ENCODE measurements at places on chromosomes 3 and 15. TPM values are rescaled to one million over a fixed set of nuclear protein-coding genes. Genes with fewer than 3 reads are reported as not detected.
A peak's percentile ranks its signal among the peaks of the same experiment; 100 is the strongest.

GRCh38 chr3:133159498-133160475 lies 121.6 kb downstream of the TMEM108 start:
- H3K27ac ChIP-seq, result no peak overlapping the region
- no peaks in the 10 kb centered on the region for H3K36me3 ChIP-seq
- no peak for DNase-seq
- peaks cover 8% of the 10 kb centered on the region for H3K4me1 ChIP-seq

- no peaks in the 10 kb centered on the region for H3K4me1 ChIP-seq
- H3K27ac ChIP-seq, result no peak overlapping the region
- no peak for DNase-seq
- H3K4me3 ChIP-seq, result no peak overlapping the region
Observed at GRCh38 chr3:156425651-156426050, 129.3 kb downstream of the SSR3 start.

- peak overlapping the region; percentile 99 for H3K27ac ChIP-seq
- DNase-seq, result no peak
- peaks cover 2% of the 10 kb centered on the region for H3K36me3 ChIP-seq
- peak overlapping the region; percentile 46 for H3K4me3 ChIP-seq
- H3K4me1 ChIP-seq, result peaks cover 96% of the 10 kb centered on the region
Observed at GRCh38 chr3:13010780-13011572, 62.3 kb downstream of the IQSEC1 start.

Gene HRH1
- not detected for total RNA-seq

- no peak overlapping the region for H3K4me3 ChIP-seq
- no peaks in the 10 kb centered on the region for H3K27me3 ChIP-seq
- no peak for DNase-seq
- H3K27ac ChIP-seq, result no peak overlapping the region
- H3K4me1 ChIP-seq, result no peaks in the 10 kb centered on the region
Observed at GRCh38 chr3:69182588-69183316, 60.4 kb upstream of the LMOD3 start.

DNA sequence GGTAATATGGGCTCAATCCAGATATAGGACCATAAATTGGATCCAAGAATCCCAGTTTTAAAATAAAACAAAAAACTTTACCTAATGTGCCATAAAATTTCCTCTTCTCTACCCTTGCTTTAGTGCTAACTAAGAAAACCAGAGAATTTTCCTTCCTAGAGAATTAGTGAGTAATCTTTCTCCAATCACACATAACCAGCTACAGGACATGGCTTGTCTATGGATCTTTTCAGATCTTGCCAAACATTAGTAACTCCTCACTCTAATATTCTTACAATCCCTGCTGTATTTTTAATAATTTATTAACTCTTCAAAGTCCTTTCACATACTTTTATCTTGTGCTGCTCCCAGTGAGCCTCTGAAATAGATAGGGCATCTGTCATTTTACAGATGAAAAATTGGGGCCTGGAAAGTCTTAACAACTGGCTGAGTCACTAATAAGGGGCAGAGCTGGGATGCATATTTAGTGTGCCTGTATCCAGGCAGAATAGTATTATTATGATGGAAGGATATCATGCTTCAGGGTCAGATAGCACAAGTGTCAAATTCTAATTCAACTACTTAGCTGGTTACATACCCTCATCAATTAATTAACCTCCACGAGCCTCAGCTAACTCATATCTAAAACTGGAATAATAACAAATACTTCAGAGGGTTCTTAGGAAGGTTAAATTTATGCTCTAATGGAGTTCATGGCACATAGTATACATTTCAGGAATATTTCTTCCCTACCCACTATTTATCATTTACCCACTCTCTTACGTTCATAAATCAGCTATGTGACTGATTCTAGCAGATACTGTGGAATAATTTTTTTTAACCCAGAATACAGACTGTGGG lies 5.6 kb downstream of the ZBED2 start:
- no peaks in the 10 kb centered on the region for H3K36me3 ChIP-seq
- H3K4me3 ChIP-seq, result no peak overlapping the region
- H3K27me3 ChIP-seq, result no peaks in the 10 kb centered on the region
- DNase-seq, result no peak
- H3K4me1 ChIP-seq, result no peaks in the 10 kb centered on the region

GRCh38 chr3:177177749-177178221 lies 19.5 kb downstream of the TBL1XR1 start:
- H3K4me3 ChIP-seq, result no peak overlapping the region
- H3K36me3 ChIP-seq, result peaks cover 3% of the 10 kb centered on the region
- no peaks in the 10 kb centered on the region for H3K27me3 ChIP-seq
- no peak overlapping the region for H3K27ac ChIP-seq
- DNase-seq, result no peak
- no peaks in the 10 kb centered on the region for H3K4me1 ChIP-seq

- H3K4me3 ChIP-seq, result no peak overlapping the region
- no peaks in the 10 kb centered on the region for H3K4me1 ChIP-seq
- no peaks in the 10 kb centered on the region for H3K36me3 ChIP-seq
- no peak for DNase-seq
Observed at GRCh38 chr3:56154297-56154696, 314.0 kb downstream of the ERC2 start.

GRCh38 chr15:42691770-42692169 lies 45.2 kb downstream of the CDAN1 start:
- no peaks in the 10 kb centered on the region for H3K36me3 ChIP-seq
- no peak for DNase-seq
- H3K27ac ChIP-seq, result no peak overlapping the region

- H3K36me3 ChIP-seq, result no peaks in the 10 kb centered on the region
- H3K4me3 ChIP-seq, result no peak overlapping the region
- no peaks in the 10 kb centered on the region for H3K27me3 ChIP-seq
- DNase-seq, result no peak
Observed at GRCh38 chr15:41798607-41799487, 24.6 kb downstream of the MAPKBP1 start.

GRCh38 chr3:81513591-81513990 lies 247.9 kb downstream of the GBE1 start:
- no peak overlapping the region for H3K27ac ChIP-seq
- H3K36me3 ChIP-seq, result no peaks in the 10 kb centered on the region
- H3K4me3 ChIP-seq, result no peak overlapping the region
- H3K4me1 ChIP-seq, result no peaks in the 10 kb centered on the region
- no peak for DNase-seq
- no peaks in the 10 kb centered on the region for H3K27me3 ChIP-seq

DNA sequence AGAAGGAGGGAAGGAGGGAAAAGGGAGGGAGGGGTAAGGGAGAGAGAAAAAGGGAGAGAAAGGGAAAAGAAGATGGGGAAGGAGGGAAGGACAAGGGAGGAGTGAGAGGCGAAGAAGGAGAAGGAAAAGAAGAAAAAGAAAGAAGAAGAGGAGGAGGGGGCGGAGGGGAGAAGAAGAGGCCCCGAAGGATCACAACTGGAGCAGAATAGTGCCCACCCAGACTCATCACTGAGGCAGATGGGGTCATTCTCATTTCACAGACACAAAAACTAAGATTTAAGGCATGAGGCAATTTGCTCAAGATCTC lies 2.7 kb upstream of the ALAS1 start:
- H3K27me3 ChIP-seq, result no peaks in the 10 kb centered on the region
- DNase-seq, result no peak
- H3K4me3 ChIP-seq, result no peak overlapping the region
- H3K36me3 ChIP-seq, result 0 out of 2 replicates have a peak, but pooled peaks cover 4% of the 10 kb centered on the region
- peaks cover 22% of the 10 kb centered on the region for H3K4me1 ChIP-seq
- H3K27ac ChIP-seq, result no peak overlapping the region

Gene CD47
- total RNA-seq, result 87.2 TPM

DNA sequence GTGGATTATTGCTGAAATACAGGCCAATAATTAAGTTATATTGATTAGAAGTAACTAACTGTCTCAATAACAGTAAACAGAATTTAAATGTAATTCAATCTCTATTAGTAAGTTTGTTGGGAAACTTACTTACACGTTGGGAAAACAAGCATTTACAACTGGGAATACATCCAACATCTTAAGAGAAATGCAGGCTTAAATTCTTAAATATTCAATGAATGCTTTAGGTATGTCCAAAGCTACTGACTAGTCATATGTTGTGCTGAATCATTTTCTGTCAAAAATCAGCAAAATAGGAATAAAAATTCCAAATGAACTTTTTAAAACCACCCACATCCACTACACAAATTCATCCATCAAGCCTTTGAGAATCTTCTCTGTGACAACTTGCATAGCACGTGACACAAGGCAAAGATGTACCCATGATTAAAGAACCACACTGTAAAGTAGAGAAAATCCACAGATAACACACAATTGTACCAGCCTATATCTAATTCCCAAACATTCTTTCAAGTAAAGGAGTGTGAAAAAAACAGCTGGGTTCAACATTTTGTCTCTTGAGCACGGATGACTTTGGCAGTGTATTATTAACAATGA lies 60.0 kb downstream of the NMNAT3 start:
- H3K4me1 ChIP-seq, result no peaks in the 10 kb centered on the region
- no peaks in the 10 kb centered on the region for H3K36me3 ChIP-seq
- DNase-seq, result no peak
- H3K27ac ChIP-seq, result no peak overlapping the region
- H3K4me3 ChIP-seq, result no peak overlapping the region
- no peaks in the 10 kb centered on the region for H3K27me3 ChIP-seq

DNA sequence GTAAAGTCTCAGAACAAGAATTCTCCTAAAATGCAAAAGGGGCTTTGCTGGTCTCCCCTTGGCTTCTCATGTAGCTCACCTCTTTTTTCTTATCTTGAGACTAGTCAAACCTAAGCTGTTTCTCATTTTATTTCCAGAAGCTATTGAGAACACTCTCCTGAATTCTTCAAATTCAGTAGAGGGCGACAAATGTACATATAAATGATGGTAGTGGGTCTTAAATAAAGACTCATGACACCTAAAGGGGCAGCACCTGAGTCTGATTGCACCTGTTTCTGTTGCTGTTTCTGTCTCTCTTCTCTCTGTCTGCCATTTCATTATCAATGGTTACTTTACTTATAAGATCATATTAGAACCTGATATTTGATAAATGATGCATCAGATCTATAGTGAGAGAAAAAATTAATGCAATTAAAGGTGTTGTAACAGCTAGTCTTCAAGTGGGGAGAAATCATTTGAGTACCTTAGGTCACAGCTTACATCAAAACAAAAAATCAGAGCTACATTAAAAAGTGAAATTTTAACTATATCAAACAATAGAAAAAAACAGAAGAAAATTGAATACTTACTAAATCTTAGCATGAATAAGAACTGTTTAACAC lies 7.0 kb downstream of the ADIPOQ start:
- no peaks in the 10 kb centered on the region for H3K36me3 ChIP-seq
- peak; percentile 30 for DNase-seq
- H3K4me1 ChIP-seq, result no peaks in the 10 kb centered on the region
- no peak overlapping the region for H3K4me3 ChIP-seq
- H3K27ac ChIP-seq, result no peak overlapping the region

DNA sequence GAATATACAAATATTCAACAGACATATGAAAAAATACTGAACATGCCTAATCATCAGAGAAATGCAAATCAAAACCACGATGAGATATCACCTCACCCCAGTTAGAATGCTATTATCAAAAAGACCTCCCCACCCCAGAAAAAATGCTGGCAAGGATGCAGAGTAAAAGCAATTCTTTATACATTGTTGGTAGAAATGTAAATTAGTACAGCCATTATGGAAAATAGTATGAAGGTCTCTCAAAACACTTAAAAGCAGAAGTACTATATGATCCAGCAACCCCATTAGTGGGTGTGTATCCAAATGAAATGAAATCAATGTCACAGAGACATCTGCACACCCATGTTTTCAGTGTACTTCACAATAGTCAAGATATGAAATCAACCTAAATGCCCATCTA lies 308.7 kb downstream of the CHST2 start:
- H3K4me1 ChIP-seq, result peaks cover 11% of the 10 kb centered on the region
- H3K27me3 ChIP-seq, result no peaks in the 10 kb centered on the region
- no peak for DNase-seq

GRCh38 chr3:53274938-53275605 lies 19.2 kb upstream of the TKT start:
- no peaks in the 10 kb centered on the region for H3K36me3 ChIP-seq
- H3K4me3 ChIP-seq, result no peak overlapping the region
- H3K27ac ChIP-seq, result no peak overlapping the region
- no peak for DNase-seq

- peak; percentile 91 for DNase-seq
- H3K27ac ChIP-seq, result peak overlapping the region; percentile 95
- H3K4me3 ChIP-seq, result peak overlapping the region; percentile 53
- H3K4me1 ChIP-seq, result peaks cover 43% of the 10 kb centered on the region
- H3K27me3 ChIP-seq, result peaks cover 4% of the 10 kb centered on the region
- H3K36me3 ChIP-seq, result no peaks in the 10 kb centered on the region
Observed at GRCh38 chr3:170044795-170045244, 7.0 kb downstream of the GPR160 start.

- H3K4me1 ChIP-seq, result peaks cover 3% of the 10 kb centered on the region
- H3K27ac ChIP-seq, result no peak overlapping the region
- H3K36me3 ChIP-seq, result no peaks in the 10 kb centered on the region
- H3K27me3 ChIP-seq, result no peaks in the 10 kb centered on the region
- no peak overlapping the region for H3K4me3 ChIP-seq
Observed at GRCh38 chr15:85780225-85780985, 14.3 kb downstream of the KLHL25 start.

GRCh38 chr15:28164876-28165275 lies 65.8 kb upstream of the OCA2 start:
- H3K27ac ChIP-seq, result no peak overlapping the region
- no peaks in the 10 kb centered on the region for H3K27me3 ChIP-seq
- no peak overlapping the region for H3K4me3 ChIP-seq

DNA sequence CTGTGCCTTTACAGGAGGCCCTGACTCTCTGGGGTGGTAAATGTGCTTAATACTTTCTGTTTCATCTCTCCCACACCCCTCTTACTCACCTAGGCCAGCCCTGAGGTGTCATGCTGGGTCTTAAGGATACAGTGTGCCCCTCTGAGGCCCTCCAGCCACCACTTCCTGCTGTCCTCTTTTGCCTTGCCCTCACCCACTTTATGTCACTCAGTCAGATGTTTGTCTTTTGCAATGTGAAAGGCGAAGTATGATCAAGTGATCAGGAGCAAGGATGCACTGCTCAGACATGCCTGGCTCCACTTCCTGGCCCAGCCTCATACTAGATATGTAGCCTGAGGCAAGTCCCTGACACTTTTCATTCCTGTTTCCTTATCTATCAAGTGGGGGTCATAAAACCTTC lies 339.0 kb upstream of the NR2E3 start:
- DNase-seq, result no peak
- no peak overlapping the region for H3K4me3 ChIP-seq
- H3K36me3 ChIP-seq, result no peaks in the 10 kb centered on the region
- H3K27ac ChIP-seq, result no peak overlapping the region

Gene BDH1
- 60.9 TPM for total RNA-seq

DNA sequence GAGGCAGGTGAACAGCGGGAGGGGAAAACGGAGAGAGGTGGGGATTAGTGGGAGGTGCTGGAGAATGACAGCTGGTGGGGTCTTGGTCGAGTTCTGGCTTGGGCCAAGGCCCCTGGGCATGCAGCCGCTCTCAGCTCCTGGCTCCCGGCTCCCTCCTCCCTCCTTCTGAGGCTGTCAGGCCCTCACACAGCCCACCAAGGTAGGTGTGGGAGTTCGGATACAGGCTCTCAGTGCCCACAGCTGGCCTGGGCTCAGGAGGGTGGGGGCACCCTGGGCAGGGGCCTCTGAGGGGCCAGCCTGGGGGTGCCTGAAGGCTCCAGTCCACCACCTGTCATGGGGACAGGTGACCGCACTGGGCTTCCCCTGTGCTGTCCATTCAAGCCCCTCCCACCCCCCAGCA lies 39.9 kb downstream of the PLXNA1 start:
- H3K27ac ChIP-seq, result no peak overlapping the region
- no peaks in the 10 kb centered on the region for H3K27me3 ChIP-seq
- H3K4me3 ChIP-seq, result no peak overlapping the region
- peaks cover 16% of the 10 kb centered on the region for H3K36me3 ChIP-seq
- no peaks in the 10 kb centered on the region for H3K4me1 ChIP-seq
- no peak for DNase-seq

GRCh38 chr3:160661660-160662059 lies 15.3 kb upstream of the ARL14 start:
- no peaks in the 10 kb centered on the region for H3K36me3 ChIP-seq
- H3K27me3 ChIP-seq, result no peaks in the 10 kb centered on the region
- H3K4me3 ChIP-seq, result no peak overlapping the region
- H3K27ac ChIP-seq, result no peak overlapping the region
- no peak for DNase-seq
